ENCODE measurements at places on chromosomes 1 and 21.
A peak's percentile ranks its signal among the peaks of the same experiment; 100 is the strongest.

- no peak for DNase-seq
These were observed 44.7 kb downstream of the PTGFRN start for GRCh38 chr1:116954440-116954839.

GRCh38 chr1:4298361-4299083, 355.9 kb upstream of the AJAP1 start:
- DNase-seq, result no peak

- no peak for DNase-seq
These were observed 18.8 kb downstream of the PDZK1 start for GRCh38 chr1:145688328-145688727.

DNA sequence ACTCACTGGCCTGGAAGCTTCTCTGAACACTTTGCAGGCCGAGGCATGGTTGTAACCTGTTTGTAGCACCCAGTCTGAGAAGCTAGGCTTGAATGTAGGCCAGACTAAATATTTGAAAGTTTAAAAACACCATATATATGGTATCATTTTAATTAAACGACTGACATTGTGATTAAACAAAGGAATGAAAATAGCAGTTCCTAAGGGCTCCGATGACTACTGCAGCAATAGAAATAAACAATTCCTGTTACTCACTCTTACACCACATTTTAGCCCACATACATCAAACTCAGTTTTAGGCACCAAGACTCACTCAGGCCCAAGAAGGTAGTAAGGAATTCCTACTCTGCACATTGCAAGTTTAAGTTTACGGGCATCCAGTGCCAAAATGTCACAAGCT, 281.2 kb downstream of the AKT3 start:
- DNase-seq, result no peak

GRCh38 chr1:232223183-232223708, 406.7 kb downstream of the SIPA1L2 start:
- DNase-seq, result no peak

DNA sequence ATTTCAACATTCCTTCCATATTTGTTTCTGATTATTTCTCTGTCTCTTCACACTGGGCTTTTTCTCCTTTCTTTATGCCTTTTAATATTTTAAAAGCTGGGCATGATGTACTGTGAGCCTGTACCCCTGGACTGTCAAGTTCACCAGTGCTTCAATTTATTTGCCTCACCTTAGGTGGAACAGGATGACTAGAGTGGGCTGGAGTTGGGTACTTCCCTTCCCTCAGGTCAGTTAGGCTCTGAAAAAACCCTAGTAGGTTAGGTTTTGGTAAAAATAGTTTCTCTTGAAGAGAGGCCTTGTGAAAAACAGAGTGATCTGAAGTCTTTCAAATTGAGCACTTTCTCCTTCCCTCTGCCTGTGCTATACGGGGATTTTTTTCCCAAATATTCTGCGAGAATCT, 163.0 kb upstream of the LYPLAL1 start:
- DNase-seq, result no peak

- no peak for DNase-seq
These were observed 68.2 kb downstream of the POFUT2 start for GRCh38 chr21:45219517-45219916.

DNA sequence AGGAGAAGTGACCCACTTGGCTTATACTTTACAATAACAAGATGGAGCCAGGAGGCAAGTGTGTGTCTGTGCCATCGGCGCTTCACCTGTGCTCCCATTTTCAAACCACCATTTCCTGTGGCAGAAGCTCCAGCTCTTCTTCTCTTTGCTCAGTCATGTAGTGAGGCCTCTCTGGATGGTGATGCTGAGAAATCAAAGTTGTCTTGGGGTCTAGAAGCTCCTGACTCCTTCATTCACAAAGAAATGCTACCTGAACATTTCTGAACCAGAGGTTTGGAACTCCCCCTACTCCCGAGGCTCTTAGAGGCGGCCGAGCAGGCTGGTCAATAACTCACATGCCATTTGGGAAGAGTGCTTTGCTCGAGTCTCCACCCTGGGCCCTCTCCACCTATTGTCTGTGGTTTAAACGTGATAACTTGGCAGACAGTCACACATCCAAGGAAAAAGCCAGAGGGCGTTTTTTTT, 18.0 kb downstream of the SLAMF1 start:
- DNase-seq, result peak; percentile 74

GRCh38 chr1:57277681-57278080, 146.2 kb downstream of the DAB1 start:
- DNase-seq, result no peak

DNA sequence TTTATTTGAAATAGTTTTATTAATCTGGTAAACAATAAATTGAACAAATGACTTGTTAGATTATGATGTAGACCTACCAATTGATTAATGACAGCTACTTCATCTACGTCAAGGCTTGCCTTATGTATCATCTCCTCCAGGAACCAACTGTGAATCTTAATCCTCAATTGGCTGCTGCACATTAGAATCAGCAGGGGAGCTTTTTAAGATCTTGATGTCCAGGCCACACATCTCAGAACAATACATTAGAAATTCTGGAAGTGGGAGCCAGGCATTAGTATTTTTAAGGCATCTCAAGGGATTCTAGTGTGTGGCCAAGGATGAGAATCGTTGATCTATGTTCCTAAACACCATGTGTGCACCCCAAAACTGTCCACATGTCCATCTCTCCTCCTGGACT, 52.0 kb upstream of the LYPLAL1 start:
- DNase-seq, result no peak

DNA sequence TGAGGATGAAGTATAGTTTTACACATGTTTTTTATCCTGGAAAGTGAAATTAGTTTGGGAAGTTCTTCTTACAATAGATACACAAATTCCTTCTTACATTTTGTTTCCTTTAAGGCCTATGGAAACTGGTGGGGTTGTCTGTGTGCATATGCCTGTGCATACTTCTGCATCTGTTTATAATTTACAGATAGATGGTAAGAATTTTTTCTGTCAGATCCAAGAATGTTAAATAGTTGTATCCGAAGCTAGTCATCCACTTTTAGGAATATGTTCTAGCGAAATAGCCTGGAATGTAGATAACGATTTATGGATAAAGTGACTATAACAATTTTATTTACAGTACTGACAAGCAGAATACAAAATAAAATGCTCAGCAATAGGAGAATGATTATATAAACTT, 194.1 kb downstream of the ROR1 start:
- no peak for DNase-seq

- DNase-seq, result no peak
These were observed 184.5 kb upstream of the CSF3R start for GRCh38 chr1:36667256-36667655.

DNA sequence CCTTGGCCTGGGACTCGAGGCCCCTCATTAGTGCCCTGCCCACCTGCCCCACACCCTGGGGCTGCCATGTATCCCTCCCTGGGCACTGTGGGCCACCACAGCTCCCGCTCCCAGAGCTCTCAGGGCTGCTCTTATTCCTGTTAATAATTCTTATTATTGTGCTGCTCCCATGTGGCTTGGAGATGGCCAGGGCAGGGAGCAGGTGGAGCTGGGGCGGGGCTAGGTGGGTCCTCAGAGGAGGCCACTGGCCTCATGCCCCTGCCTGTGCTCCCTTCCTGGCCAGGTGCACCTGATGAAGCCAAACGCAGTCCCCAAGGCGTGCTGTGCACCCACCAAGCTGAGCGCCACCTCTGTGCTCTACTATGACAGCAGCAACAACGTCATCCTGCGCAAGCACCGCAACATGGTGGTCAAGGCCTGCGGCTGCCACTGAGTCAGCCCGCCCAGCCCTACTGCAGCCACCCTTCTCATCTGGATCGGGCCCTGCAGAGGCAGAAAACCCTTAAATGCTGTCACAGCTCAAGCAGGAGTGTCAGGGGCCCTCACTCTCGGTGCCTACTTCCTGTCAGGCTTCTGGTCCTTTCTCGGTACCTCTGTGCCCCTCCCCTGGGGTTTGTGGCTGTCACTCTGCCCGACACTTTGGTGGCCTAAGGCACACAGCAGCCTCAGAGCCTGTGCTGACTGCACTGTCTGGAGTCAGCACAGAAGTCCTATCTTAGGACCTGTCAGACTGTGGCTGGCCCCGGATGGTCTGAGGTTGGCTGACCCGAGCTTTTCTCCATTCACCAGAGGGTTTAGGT, 34.1 kb downstream of the BMP8A start:
- DNase-seq, result no peak

- DNase-seq, result no peak
These were observed 3.9 kb downstream of the MFN2 start for GRCh38 chr1:11984121-11984520.

DNA sequence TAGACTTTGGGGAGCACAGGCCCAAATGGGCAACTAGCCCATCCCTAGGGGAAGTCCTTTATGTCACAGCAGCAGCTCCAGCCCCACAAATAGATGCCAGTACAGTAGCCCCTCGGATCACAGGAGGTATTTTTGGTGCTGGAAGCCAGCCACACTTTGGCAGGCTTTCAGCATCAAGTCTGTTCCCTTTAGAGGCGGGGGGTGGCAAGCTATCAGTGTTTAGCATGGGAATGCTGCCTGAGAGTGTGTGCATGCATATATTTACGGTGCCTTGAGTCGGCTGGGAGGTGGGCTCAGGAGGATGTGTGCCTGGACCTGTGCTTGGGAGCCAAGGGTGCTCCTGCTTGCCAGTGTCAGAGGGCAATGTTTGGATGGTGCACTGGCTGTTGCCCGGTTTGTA, 3.5 kb upstream of the PLXNA2 start:
- no peak for DNase-seq

GRCh38 chr1:206589206-206589605, 23.1 kb downstream of the EIF2D start:
- no peak for DNase-seq

- no peak for DNase-seq
These were observed 2.4 kb downstream of the S100A5 start for GRCh38 chr1:153538315-153538821.

DNA sequence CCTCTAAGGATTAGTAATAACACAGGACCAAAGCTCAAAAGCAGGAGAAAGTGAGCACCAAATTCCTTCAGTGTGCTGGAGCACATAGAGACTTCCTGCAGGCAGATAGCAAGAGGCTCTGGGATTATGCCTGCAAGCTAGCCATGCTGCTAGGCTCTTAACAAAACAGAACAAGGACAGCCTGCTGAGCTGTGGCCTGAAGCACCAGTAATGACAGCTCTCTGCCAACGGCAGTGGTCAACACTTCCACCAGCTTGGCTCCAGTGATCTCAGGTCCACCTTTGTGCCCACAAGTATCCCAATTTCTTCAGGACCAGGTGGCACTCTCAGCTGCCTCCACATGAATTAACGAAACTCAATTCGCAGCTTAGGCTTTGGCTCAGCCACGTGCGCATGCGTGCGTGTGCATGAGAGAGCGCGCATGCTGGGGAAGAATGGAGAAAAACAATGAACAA, 64.2 kb downstream of the SLC45A1 start:
- DNase-seq, result no peak

- no peak for DNase-seq
These were observed 29.4 kb downstream of the VAV3 start for GRCh38 chr1:107935396-107936064.

GRCh38 chr1:156391366-156391677, 22.3 kb downstream of the RHBG start:
- DNase-seq, result no peak

DNA sequence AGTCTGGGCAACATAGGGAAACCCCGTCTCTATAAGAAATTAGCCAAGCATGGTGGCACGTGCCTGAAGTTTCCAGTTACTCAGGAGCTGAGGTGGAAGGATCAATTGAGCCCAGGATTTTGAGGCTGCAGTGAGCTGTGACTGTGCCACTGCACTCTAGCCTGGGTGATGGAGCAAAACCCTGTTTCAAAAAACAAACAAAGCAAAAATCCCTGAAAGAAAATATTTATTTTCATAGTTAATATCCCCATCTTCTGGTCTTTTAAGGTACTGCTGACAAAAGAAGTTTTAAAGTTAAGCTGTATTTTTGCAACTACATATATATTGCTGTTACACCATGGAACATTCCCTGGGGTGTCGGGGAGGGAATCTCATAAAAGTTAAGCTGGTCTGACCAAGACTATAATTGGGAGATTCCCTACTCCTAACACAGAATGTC, 26.0 kb downstream of the VAMP4 start:
- DNase-seq, result no peak

DNA sequence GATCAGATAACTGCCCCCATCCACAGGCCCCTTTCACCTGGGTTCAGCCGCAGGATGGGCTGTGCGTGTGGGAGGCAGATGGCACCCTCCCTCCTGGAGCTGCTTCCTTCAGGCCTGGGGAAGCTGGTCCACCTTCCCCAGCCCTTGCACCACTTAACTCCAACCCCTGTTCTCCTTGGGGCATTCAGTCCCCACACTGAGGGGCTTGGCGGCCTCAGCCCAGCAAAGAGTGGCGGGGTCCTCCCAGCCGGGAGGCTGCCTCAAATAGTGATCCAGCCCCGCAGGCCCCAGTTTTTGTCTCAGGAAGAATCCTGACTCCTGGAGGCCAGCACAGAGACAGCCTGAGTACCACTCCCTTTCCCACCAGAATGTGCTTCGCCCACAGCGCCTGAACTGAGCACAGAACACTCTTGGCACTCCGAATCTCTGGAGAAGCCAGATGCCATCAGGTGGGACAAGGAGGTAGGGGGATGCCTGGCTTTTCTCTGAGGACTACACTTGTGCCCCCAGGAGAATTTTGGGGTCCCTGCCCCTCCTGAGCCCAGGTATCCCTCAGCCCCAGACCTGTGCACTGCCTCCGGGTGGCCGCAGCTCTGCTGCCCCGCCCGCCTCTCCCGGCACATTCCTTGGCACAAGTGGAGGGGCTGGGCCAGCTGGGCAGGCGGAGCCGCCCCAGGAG, 936 bp downstream of the PAQR6 start:
- no peak for DNase-seq

DNA sequence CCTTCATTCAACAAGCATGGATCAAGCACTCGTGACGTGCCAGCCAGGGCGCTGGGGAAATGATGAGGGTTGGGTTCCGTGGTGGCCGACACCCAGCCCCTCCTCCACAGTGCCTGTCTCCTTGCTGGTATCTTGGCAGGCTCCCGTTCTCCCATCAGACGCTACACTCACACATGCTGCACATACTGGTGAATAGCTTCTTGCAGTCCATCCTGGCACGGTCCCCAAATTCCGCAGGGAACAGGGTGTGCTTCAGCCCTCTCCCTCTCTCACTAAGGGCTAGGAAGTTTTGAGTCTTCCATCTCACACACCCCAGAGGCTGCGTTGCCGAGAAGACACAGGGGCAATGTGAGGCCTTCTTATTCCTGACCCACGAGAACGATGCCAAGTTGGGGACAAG, 10.1 kb upstream of the MEF2D start:
- DNase-seq, result no peak

GRCh38 chr1:225911191-225912130, 12.6 kb downstream of the PYCR2 start:
- peak; percentile 88 for DNase-seq

- no peak for DNase-seq
These were observed 183.4 kb upstream of the SNX7 start for GRCh38 chr1:98478121-98478520.

DNA sequence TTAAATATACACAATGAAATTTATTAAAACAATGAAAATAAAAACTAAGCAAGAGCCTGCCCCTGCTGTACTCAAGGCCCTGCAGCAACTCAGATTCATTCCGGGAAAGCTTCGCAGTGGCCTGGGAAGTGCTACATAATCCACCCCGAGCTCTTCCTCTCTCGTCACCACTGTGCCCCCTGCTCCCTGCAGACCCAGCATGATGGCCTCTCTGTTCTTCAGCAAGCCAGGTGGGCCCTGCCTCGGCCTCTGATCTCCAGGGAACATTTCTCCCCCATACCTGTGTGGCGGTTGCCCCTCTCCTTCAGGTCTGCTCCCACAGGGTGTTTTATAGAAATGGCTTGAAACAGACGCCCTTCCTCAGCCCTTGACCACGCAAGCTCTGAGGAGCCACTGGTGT, 10.6 kb downstream of the RNF187 start:
- no peak for DNase-seq
